Stimulated activated effector memory CD8-positive, alpha-beta T cell treated with anti-CD3 and anti-CD28 coated beads, Interleukin-12 subunit alpha, Interleukin-12 subunit beta, amount 100 ng/mL, for 72 hours (primary cell): ENCODE measurements at places on chromosomes 2 and 18.

GRCh38 chr2:236244256-236244655 is 19.9 kb downstream of the ASB18 start:
- DNase-seq = no peak

- no peak for DNase-seq
These were observed 57.9 kb upstream of the ARHGAP15 start for GRCh38 chr2:143071185-143071876.

- DNase-seq = no peak
These were observed 6.7 kb downstream of the UBE2E3 start for GRCh38 chr2:180987146-180987545.

- DNase-seq = no peak
These were observed 41.5 kb downstream of the PMAIP1 start for GRCh38 chr18:59941331-59941730.

DNA sequence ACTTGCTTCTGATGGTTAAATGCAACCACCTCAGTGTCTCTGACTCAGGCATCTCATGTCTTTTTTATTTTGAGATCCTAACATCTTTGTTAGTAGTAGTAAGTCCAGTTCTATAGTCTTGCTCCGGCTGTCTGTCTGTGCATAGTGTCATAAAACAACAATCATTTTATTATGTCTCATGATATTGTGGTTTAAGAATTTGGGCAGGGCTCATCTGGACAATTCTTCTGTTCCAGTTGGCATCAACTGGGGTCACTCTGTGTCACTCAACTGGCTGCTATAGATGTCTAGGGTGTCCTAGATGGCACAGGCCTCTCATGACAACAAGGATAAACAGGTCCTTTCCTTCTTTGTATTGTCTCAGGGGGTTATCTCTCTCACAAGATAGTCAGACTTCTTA is 299.6 kb upstream of the ZNF521 start:
- no peak for DNase-seq

DNA sequence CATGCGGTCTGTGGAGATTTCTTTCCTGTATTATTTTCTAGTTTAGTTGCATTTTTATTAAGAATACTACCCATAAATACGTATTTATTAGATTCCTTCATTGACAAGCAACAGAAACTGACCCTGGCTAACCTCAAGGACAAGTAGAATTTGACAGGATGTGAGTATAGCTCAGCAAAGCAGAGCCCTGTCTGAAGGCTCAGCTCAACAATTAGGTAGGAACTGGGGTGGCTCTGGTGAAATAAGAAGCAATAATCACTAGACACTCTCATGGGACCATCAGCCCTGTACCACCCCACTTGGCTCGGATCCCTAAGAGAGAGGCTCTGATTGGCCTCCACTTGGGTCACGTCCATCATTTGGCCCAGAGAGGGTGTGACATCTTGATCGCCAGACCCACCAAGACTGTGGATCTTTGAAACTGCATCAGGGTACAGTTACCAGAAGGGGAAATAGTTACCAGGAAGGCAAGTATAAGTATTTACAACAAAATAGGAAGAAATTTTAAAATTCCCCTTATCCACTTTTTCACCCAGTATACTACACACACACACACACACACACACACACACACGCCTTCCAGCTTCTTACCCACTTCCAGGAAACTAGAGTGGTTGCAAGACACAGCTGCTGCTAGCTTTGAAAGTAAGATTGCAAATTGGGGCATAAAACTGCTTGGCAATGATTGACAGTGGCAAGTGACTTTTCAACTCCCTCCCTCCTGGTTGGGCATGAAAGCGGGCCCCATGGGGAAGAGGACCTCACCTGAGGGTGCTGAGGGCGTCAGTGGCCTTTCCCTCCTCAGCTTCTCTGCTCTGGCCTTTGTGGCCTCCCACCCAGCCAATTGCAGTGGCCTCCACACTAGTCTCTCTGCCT is 41.8 kb downstream of the KCTD18 start:
- DNase-seq = no peak
